ENCODE measurements at places on chromosomes 4 and X.
A peak's percentile ranks its signal among the peaks of the same experiment; 100 is the strongest.

- DNase-seq, result no peak
These were observed 56.6 kb upstream of the CHRDL1 start for GRCh38 chrX:110852180-110852579.

DNA sequence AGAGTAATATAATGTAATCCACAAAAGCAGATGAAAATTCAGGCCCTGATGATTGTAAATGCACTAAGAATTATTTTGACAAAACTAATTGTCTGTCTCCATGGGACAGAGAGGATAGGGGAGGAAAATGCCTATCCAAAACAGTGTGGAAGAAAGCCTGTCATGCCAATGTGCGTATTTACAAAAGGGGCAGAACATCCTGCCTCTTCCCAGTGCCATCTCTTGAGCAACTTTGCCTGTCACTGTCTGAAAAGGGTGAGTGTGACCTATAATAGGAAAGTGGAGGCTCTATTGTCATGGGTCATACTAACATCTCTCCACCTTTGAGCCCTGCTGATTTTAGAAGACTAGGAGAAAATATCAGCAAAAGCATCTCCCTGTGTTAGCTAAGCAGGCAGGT is 264.1 kb downstream of the UNC5C start:
- no peak for DNase-seq

DNA sequence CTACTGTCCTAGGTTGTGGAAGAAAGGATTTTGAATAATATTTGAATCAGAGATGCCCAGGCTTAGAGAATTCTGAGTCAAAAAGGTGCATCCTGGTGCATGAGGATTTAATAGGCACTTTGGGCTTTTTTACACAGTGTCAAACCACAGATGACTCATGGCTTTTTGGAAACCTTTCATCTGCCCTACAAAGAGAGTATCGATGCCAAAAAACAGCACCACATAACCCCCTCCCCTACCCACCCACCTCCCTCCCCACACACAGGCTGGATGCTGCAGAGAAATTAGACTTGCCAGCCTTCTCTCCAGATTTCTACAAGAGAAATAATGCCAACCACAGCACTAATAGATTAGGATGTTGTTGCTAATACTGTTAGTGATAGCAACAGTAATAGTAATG is 779.3 kb downstream of the NLGN4X start:
- no peak for DNase-seq

DNA sequence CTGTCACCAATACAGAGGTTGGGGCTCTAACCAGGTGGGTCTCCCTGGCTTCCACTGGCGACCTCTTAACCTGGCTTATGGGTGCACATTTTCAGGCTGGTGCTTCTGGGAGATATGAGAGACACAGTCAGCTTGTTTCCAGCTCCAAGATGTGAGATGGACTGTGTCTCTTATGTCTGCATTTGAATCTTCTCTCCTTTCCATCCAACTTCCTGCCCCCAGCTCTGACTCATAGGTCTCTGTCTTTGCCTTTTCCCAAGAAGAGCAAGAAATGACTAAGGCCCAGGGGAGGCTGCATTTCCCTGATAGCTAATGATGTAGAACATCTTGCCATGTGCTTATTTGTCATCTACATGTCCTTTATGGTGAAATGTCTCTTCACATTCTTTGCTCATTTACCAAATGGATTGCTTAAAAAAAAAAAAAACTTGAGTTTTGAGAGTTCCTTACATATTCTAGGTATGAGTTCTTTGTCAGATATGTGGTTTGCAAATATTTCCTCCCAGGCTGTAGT is 3.2 kb upstream of the UXT start:
- DNase-seq, result no peak

- DNase-seq, result peak; percentile 14
These were observed 51.2 kb downstream of the TMPRSS11E start for GRCh38 chr4:68498413-68499007.

DNA sequence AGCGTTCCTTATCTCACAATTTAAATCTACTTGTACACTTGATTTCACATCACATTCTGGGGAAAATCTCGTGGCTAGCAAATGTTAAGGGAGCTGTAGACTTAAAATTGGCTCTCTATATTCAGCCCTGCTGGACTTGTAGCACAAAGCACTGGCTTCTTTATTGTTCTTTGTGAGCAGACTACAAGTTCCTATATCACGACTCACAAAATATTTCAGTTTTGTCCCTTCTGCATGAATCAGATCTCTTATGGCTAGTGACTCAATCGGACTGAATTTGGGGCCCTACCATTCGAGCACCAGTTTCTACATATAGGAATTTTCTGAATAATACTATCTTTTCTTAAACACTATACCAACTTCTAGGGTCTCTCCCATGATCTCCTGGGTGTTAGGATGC is 390.1 kb downstream of the ADAM29 start:
- no peak for DNase-seq

DNA sequence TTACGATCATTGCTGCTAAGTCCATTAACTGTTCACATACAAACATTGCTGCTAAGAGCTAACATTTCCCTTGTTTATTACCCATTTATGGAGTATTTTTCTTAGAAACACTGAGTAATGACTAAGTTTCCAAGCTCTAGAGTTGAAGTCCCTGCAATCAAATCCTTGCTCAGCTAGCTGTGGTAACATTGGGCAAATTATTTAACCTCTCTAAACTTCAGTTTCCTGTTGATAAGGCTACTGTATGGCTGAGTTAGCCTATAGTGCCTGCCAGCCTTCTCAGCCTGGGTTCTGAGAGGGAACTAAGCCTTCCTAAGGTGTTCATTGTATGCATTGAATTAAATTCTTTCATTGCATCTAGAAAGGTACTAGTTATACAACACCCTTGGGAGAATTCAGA is 15.2 kb upstream of the SCOC start:
- no peak for DNase-seq

DNA sequence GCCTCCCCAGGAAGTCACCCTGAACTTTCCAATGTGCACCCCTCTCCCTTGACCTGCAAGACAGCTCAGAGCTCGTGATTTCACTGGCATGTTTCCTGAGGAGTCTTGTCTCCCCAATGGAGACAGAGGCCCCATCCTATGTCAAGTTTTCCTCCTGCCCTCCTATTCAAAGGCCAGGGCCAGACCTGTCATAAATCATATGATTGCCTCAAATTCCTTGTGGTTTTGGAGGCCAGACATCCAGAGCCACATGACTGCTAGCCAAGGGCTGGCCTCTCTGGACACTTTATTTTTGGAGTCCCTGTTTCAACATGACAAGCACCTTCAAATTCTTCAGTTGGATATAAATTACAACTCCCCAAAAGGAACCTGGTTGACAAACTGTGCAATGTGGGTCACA is 76.0 kb upstream of the TFDP3 start:
- no peak for DNase-seq

DNA sequence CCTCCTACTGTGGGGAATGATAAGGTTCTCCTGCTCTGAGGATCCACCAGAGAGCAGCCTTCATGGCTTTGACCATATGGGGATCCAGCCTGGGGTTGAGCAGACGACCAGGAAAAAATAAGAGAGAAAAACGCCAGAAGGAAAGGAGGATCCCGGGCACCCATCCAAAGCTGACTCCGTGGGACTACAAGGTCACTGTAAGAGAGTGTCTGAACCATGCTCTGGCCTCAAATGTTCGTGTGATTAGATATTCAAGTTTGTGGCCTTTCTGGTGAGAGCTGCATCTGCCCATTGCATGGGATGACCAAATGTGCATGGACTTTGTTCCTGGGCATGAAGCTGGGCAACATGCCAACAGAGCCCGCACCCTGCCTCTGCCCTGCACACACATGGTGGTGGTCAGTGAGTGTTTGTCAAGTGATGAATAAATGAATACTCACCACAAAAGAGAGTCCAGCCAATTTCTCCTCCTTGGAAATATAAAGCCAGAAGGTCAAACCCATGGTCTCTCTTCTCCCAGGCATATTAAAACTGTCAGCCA is 346.0 kb upstream of the GATB start:
- DNase-seq, result no peak

GRCh38 chr4:13103382-13104015 is 380.6 kb downstream of the RAB28 start:
- no peak for DNase-seq

DNA sequence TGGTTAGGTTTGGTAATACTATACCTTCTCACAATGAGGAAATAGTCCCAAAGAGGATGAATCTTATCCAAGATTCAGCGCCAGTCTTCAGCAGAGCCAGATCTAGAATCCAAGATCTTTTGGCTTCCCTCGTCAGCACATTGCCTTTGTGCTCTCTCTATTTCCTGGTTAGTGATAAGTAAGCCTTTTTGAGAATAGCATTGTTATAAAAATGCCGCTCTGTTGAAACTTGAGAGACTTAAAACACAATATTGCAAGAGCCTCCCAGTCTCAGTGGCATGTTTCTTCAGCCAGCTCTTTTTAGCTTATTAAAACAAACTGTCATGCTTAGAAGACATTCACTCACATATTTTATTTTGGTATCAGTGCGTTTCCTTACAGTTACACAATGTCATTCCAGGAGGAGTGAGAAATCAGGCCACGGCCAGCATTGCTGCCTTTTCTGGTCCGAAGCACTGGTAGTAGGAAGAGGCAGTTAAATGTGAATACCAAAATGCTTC is 141.4 kb downstream of the KLHL8 start:
- no peak for DNase-seq

- no peak for DNase-seq
These were observed 17.9 kb downstream of the VEGFC start for GRCh38 chr4:176774852-176775251.

GRCh38 chr4:1632109-1633104 is 51.7 kb downstream of the FAM53A start:
- no peak for DNase-seq

DNA sequence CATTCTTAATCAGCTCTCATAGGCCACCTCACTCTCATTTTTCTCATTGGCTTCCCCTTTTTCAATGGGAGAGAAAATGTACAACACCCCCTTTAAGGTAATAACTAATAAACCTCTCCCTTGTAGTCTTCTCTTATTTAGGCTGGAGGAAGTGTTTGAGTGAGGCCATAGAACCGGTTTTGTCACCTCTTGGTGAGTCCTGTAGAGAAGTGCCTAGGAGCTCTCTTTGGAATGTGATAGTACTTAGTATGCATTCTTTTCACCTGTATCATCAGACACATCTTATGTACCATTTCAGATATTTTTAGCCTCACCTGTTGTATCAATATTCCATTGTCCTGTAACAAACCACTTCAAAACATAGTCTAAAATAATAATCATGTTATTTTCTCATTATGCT is 3.5 kb upstream of the TAB3 start:
- no peak for DNase-seq

- no peak for DNase-seq
These were observed 18.1 kb upstream of the GDPD2 start for GRCh38 chrX:70405003-70405402.

DNA sequence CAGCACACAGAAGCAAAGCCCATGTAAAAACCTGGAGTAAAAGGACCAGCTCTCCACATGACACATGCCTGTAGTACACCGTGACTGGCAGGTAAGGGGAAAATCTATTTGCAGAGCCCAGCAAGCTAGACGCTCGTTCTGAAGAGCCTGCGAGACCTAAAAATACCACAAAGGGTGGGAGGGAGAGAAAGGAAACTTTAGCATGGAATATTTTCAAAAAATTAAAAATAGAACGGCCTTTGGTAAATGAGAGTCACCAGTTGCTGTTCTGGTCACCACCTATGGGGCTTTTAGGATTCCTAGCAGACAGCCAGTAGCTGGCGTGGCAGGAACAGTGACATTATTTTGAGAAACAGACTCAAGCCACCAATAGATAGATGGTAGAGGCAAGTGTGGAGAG is 115.5 kb downstream of the MID1IP1 start:
- DNase-seq, result no peak

DNA sequence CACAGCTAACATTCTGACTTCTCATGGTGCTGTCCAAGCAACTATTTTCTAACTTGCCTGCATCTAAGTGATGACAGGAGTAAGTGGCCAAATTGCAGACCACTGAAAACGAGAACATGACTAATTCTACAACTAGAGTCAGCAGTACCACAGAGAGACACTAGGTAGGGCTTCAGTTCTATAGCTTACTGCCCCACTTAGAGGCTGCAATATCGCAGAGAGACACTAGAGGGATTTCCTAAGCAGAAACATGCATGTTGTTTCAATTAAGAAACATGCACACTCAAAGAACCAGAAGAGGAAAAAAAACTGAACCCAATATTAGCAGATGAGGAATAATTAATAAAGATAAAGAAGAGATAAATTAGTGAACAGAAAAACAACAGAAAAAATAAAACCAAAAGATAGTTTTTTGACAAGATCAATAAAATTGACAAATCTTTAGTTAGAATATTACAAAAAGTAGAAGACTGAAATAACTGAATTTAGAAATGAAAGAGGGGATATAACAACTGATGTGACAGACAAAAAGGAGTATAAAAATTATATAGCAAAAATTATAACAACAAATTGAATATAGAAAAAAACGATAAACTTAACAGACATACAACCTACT is 100.8 kb downstream of the SPIN4 start:
- no peak for DNase-seq

- DNase-seq, result no peak
These were observed 280.6 kb downstream of the NR3C2 start for GRCh38 chr4:148161601-148162000.

DNA sequence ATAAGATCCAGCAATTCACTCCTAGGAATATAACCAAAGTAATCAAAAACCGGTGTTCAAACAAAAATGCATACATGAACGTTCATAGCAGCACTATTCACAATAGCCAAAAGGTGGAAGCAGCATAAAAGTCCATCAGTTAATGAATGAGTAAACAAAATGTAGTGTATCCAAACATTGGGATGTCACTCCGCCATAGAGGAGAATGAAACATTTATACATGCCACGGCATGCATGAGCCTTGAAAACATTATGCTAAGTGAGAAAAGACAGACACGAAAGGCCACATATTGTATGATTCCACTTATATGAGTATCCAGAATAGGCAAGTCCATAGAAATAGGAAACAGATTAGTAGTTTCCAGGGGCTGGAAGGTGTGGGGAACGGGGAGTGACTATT is 11.0 kb upstream of the PDLIM3 start:
- DNase-seq, result no peak

GRCh38 chr4:83548151-83548905 is 12.4 kb downstream of the GPAT3 start:
- DNase-seq, result no peak

DNA sequence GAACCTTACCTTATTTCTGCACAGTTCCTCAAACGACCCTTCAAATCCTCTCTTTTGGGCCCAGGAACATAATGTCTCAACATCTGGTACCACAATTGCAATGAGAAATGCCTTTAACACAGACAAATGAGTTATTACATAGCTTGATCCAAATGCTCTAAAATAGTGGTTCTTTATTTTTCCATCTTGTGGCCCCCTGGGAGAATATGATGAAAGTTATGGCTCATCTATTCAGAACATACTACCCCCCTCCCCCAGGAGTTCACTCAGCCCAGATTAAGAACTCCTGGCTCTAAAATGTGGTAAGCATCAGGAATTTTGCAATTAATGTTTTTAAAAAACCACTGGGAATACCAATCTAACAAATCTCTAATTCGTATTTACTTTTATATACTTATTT is 23.9 kb upstream of the CENPU start:
- DNase-seq, result no peak

All from NCI-H1092 (cell line).